CD4-positive, alpha-beta memory T cell (primary cell): ENCODE measurements at places on chromosomes 3 and 15. TPM values are rescaled to one million over a fixed set of nuclear protein-coding genes. Genes with fewer than 3 reads are reported as not detected.

IQCB1 gene
- 18.7 TPM for polyA plus RNA-seq

HDAC11 gene
- polyA plus RNA-seq = 5.0 TPM

EFCC1 gene
- polyA plus RNA-seq = not detected

SLC2A2 gene
- not detected for polyA plus RNA-seq

GRCh38 chr3:53672981-53673380, 173.2 kb downstream of the CHDH start:
- no peak for DNase-seq

DNA sequence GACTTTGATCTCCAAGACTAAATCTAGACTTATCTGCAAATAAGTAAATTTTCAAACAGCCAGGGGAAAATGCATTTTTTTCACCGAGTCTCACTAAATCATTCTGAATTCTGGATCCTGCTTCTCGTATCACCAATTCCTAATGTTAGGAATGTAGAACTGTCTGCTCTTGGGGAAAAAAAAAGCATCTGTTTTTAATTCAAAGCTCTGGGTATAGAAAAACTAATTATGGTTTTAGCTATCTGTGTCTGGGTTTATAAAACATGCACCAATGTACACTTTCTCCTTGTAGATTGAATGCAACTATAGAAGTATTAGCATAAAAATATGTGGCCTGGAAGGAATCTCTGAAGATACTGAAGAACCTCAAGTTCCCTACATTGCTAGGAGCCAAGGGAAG, 4.8 kb upstream of the CDAN1 start:
- DNase-seq = no peak

GRCh38 chr15:48433226-48433886, 102.1 kb downstream of the DUT start:
- DNase-seq = no peak

DNA sequence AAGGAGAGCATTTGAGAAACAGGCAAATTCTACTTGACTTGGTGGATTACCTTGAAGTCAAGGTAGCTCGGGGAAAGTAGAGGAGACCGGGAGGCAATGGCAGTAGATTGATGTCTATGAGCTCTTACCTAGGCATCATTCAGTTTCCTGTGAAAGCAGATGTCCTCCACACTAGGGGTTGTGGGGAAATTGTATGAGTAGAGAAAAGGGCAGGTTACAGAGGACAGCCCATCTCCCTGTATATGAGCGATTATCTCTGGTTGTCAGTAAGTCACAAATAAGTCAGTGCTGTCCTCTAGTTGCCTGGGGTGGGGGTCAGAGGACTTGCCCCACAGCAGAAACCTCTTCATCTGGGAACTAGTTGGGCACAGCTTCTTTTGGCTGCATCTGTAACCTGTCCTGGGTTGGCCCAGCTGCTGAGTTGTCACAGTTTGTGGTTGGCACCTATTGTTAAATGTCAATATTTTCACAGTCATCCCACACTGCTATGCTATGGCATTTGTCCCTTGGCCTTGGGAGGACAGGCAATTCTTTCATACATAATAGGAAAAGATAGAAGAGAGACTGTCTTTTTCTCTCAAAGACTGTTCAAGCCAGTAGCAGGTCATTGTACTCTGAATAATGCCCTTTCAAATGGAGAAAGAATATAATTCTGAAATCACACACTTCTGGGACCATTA, 53.6 kb upstream of the LRRFIP2 start:
- DNase-seq = no peak

DNA sequence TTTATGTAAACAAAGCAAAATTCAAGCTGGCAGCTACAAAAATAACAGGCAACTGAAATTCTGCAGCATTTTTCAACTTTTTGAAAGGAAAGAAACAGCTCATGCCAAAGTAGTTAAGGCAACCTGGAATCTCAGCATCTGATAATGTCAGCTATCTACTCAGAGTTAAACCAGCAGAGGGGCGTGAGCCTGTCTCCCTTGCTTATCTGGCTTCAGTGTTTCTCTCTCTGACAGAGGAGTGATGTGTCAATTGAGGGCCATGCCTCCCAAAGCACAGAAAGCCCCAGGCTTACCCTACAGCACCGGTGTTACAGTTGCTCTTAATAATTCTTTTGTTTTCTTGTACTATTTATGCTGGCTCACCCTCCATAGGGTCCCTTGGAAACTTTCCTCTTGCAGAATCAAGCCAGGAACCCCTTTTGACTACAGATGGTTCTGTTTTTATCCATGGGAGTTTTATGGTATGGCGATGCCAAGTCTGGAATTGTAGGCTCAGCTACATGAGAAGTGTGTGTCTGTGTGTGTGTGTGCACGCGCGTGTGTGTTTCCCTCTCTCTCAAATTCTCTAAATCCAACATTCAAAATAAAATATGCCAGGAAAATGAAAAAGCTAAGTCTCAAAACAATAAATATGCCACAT, 7.3 kb downstream of the TMEM212 start:
- no peak for DNase-seq

DNA sequence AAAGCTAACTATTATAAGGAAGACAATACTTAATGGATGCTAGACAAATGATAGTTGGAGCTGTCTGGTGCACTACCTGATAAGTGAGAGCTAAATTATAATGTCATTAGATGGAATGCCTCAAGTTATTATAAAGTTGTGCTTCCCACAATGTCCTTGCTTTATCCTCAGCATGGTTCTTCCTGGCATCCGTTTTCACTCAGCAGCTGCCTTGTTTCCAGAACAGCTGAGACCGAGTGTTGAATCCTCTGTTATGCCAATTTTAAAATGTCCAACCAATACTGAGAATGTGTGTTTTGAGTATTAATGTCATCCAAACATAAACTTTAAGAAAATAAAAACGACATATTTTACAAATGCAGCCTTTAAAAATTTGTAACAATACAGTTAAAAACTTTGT, 286.7 kb upstream of the SOX2 start:
- DNase-seq = no peak

GRCh38 chr3:112814266-112814665, 32.4 kb downstream of the CD200R1L start:
- DNase-seq = no peak

GRCh38 chr15:98690272-98690950, 42.1 kb downstream of the IGF1R start:
- DNase-seq = no peak
